ENCODE measurements at places on chromosomes 12 and 14. TPM values are rescaled to one million over a fixed set of nuclear protein-coding genes. Genes with fewer than 3 reads are reported as not detected.

DNA sequence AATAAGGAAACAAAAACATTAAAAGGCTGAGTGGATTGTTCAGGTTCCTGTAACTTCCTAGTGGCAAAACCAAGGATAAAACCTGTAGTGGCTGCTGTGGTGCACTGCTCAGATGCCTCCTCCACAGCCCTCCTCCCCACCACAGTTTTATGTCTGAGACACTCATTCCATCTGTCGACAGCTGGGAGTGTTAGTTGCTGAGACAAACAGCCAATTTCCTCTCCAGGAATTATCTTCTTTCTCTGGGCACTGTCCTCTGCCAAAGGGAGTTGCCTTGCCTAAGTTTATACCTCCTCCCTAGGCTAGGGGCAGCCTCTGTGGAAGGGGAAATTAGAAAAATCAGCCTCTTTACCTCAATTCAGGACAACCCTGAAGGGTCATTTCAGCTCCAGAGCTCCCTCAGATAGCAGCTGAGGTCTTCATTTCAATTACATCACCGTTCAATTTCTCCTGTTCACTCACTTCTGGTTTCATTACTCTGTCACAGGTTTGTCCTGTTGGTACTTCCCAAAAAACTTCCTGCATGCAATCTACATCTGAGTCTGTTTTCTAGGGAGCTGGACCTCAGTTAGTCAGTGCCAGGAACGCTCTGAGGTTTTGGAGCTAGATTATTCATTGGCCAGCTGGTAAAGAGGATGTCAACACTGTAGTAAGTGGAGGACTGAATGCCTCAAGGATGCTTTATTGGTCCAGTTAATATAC is 74.9 kb upstream of the ATP2B1 start:
- no peaks in the 10 kb centered on the region for H3K36me3 ChIP-seq
- no peaks in the 10 kb centered on the region for H3K4me1 ChIP-seq
- H3K4me3 ChIP-seq = no peak overlapping the region

GRCh38 chr12:25771041-25771440 is 187.4 kb upstream of the RASSF8 start:
- no peak overlapping the region for H3K4me3 ChIP-seq
- no peak for DNase-seq
- no peaks in the 10 kb centered on the region for H3K36me3 ChIP-seq

DNA sequence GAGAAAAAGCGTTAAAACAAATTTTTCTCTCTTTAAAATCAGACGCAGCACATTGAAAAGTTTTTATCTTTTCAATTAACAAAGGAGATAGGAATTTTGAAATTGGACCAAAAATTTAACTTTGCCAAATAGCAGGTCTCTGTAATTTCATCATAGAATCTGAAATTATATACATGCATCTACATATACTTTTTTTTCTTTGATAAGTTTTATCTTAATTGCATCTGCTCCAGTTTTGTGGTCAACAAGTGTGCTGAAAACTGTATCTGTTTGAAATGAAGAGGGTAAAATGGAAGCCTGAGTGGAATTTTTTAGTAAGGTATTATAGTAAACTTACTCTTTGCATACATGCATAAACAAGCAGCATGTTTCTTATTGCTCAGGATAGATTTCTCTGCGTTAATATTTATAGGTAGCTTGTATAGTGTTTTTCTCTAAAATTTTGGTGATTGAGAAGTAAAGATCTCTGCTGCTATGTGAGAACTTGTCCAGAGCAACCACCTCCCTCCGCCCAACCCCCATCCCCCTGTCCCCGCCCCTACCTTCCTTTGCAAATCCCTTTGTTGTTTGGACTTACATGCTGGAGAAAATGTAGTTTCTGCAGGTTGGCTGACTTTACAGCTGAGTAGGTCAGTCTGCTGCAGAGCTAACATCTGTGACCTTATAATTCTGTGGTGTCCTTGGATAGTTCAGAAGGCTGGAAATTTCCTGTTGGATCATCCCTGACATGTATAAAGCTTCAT is 64.6 kb downstream of the VRK1 start:
- no peak overlapping the region for H3K4me3 ChIP-seq
- no peak overlapping the region for H3K27ac ChIP-seq
- no peaks in the 10 kb centered on the region for H3K4me1 ChIP-seq
- H3K27me3 ChIP-seq = no peaks in the 10 kb centered on the region
- no peaks in the 10 kb centered on the region for H3K36me3 ChIP-seq

- H3K36me3 ChIP-seq = no peaks in the 10 kb centered on the region
- H3K27me3 ChIP-seq = no peaks in the 10 kb centered on the region
- no peak overlapping the region for H3K4me3 ChIP-seq
- H3K4me1 ChIP-seq = peaks cover 53% of the 10 kb centered on the region
- peak; percentile 62 for DNase-seq
These were observed 84.5 kb downstream of the CHGA start for GRCh38 chr14:93007225-93007997.

GRCh38 chr12:100827901-100828520 is 33.4 kb downstream of the ANO4 start:
- DNase-seq = no peak
- no peaks in the 10 kb centered on the region for H3K36me3 ChIP-seq
- no peak overlapping the region for H3K27ac ChIP-seq
- no peak overlapping the region for H3K4me3 ChIP-seq

DNA sequence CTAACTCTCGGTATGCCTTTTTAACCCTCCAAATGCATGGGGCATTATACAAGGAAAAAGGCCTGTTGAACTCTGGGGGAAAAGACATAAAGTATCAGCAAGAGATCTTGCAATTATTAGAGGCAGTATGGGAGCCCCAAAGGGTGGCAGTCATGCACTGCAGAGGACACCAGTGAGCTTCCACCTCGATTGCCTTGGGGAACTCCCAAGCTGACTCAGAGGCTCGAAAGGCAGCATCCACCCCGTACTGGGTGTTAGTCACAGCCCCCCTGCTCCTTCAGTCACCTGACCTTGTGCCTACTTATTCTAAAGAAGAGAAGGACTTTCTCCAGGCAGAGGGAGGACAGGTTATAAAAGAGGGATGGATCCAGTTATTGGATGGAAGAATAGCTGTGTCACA is 781.4 kb upstream of the TMEM132C start:
- H3K4me1 ChIP-seq = peaks cover 10% of the 10 kb centered on the region
- H3K27me3 ChIP-seq = no peaks in the 10 kb centered on the region
- no peak overlapping the region for H3K4me3 ChIP-seq
- H3K27ac ChIP-seq = no peak overlapping the region

DNA sequence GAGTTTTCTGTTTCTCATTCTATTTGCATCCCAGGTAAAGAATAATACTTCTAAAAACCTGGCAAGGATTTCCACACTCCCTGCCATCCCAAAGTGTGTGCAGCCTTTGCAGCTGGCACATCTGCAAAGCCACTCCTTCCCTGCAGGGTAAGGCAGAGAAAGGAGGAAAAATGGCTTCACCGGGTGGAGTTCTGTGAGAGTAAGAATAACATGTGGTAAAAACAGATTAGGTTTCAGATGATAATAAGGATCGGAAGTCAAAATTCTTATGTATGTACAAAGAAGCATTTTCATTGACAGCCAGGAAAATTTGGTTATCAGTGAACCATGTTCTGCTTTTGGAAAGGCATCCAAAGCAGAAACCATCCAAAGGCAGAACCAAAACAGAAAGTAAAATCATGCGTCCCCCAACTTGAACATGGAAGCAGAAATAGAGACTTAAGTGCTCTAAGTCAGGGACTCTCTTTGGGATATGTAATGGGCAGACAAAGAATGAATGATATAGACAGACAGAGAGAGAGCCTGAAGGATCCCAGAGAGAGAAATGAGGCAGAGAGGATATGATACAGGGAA is 192.6 kb upstream of the CCDC196 start:
- H3K27ac ChIP-seq = no peak overlapping the region
- no peak overlapping the region for H3K4me3 ChIP-seq
- H3K4me1 ChIP-seq = no peaks in the 10 kb centered on the region
- no peak for DNase-seq
- H3K27me3 ChIP-seq = no peaks in the 10 kb centered on the region

GRCh38 chr14:67564236-67564635 is 31.1 kb downstream of the PLEKHH1 start:
- H3K36me3 ChIP-seq = no peaks in the 10 kb centered on the region
- no peak overlapping the region for H3K4me3 ChIP-seq
- no peaks in the 10 kb centered on the region for H3K27me3 ChIP-seq

DNA sequence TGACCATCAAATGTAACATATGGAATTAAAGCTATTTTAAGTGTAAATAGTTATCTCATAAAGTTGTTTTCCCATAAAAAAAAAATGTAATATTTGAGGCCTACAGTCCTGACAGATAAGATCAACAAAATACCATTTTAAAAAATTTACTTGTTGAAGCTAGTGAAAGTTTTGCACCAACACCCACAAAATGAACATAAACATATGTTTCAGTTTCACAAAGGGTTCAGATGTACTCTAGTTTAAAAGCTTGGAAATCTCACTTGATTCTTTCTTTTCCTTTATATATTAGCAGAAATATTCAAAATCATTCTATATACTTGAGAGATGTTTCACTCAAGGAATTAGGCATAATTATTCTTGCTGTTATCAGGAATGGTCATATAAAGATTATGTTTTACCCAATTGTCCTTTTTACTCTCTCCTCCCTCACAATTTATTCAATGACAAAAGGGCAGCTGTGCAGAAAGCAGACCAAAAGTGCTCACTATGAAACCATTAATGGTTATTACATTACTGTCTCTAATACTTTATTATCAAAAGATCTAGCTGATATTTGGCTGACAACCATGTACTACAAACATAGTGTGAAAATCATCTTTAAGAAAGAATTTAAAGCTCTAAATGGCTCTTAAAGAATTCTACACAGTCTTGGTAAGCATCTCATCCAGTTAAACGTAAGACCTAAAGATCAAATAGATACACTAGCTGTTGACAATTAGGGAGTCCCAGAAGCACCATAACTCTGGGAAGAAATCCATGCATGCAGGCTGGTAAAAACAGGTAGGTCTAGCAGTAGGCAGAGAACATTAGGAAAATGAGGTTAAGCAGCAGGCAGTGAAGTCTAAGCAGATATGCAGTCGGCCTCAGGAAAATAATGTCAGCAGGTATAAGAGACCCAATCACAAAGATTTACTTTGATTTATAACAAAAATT is 28.8 kb downstream of the KIF21A start:
- H3K27ac ChIP-seq = no peak overlapping the region
- H3K4me3 ChIP-seq = no peak overlapping the region
- no peaks in the 10 kb centered on the region for H3K27me3 ChIP-seq
- H3K4me1 ChIP-seq = no peaks in the 10 kb centered on the region
- no peaks in the 10 kb centered on the region for H3K36me3 ChIP-seq

DNA sequence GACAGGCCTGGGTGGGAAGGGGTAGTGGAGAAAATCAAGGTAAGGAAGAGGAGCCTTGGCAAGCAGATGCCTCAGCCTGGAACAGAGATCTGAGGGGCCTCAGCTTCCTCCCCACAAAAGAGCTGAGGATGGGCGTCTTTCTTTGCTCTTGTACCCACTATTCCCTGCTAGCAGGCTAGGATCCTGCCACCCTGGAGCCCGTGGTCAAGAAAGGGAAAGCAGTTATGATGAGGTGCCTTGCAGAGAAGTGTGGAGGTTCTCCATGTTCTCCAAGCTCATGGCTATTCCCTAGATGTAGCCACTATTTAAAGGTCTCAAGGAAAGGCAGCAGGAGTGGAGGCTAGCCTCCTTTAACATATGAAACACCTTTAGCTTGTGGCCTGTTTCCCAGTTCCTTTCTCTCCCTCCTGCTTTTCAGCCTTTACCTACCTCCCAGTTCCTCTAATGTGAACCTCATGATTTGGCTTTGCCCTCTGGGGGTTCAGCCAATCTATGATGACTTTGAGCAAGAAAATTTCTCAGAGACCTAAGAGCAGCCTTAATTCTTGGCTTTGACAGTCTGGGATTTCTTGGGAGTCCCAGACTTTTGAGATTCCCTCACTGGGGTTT is 1.1 kb downstream of the IKZF4 start:
- H3K36me3 ChIP-seq = no peaks in the 10 kb centered on the region
- H3K4me3 ChIP-seq = no peak overlapping the region
- peaks cover 15% of the 10 kb centered on the region for H3K4me1 ChIP-seq
- H3K27ac ChIP-seq = peak overlapping the region; percentile 76
- H3K27me3 ChIP-seq = no peaks in the 10 kb centered on the region

- no peaks in the 10 kb centered on the region for H3K27me3 ChIP-seq
- no peak overlapping the region for H3K27ac ChIP-seq
These were observed 706.9 kb upstream of the STXBP6 start for GRCh38 chr14:25756876-25757275.

GRCh38 chr14:85580536-85581140 is 50.7 kb downstream of the FLRT2 start:
- H3K4me1 ChIP-seq = no peaks in the 10 kb centered on the region
- H3K27ac ChIP-seq = no peak overlapping the region
- H3K36me3 ChIP-seq = no peaks in the 10 kb centered on the region
- no peak for DNase-seq
- no peak overlapping the region for H3K4me3 ChIP-seq

The STAC3 gene
- 1.9 TPM for total RNA-seq

The ZNF10 gene
- 8.5 TPM for total RNA-seq

The CLIP1 gene
- total RNA-seq = 81.5 TPM

The DNAJC22 gene
- 43.8 TPM for total RNA-seq
